ENCODE measurements at places on chromosomes 1 and 21.

- DNase-seq: peak; percentile 9
Measured at GRCh38 chr1:42046761-42047507, 106.3 kb upstream of the GUCA2B start.

- DNase-seq: no peak
Measured at GRCh38 chr1:215865060-215865459, 298.0 kb downstream of the KCTD3 start.

GRCh38 chr1:90879281-90879680, 142.6 kb downstream of the ZNF644 start:
- DNase-seq: peak; percentile 29

DNA sequence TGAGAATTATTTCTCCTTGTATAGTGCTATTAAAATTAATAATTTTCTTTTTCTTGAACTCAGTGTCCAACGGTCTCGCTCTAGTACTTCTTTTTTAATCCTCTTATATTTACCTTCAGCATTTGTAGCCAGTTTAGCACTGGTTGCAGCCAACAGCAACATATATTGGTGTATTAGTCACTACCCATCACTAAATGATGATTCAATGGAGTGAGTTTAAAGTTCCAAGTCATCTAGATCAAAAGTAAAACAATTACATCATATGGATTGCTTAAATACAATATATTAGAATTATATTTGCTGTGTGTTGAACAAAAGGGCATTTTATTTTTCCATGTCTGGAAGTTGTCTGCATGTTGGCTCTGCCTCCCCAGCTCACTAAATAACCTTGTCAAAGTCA, 591.8 kb downstream of the ADGRL2 start:
- DNase-seq: no peak

- no peak for DNase-seq
Measured at GRCh38 chr1:38804062-38804886, 55.3 kb downstream of the RRAGC start.

DNA sequence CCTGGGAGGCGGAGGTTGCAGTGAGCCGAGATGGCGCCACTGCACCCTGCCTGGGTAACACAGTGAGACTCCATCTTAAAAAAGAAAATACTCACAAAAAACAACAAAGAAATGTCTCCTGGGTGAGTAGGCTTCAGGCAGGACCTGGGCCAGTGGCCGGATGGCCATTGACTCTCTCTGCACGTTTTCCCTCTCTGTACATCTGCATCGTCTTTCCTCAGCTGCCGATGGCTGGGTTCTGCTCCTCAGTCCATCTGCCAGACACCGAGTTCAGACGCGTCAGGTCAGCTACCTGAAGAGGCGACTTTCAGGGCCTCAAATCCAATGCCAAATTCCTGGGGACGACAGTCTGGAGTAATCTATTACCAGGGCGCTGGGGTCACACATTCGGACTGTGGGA, 199.3 kb downstream of the CAMTA1 start:
- DNase-seq: no peak

DNA sequence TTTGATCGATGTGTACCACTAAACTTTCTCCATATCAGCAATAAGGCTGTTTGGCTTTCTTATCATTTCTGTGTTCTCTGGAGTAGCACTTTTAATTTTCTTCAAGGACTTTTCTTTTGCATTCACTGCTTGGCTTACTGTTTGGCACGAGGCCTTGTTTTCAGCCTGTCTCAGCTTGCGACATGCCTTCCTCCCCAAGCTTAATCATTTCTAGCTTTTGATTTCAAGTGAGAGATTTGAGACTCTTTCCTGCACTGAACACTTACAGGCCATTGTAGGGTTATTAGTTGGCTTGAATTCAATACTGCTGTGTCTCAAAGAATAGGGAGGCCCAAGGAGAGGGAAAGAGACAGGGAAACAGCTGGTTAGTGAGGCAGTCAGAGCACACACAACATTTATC, 120.6 kb upstream of the KCND3 start:
- DNase-seq: no peak

DNA sequence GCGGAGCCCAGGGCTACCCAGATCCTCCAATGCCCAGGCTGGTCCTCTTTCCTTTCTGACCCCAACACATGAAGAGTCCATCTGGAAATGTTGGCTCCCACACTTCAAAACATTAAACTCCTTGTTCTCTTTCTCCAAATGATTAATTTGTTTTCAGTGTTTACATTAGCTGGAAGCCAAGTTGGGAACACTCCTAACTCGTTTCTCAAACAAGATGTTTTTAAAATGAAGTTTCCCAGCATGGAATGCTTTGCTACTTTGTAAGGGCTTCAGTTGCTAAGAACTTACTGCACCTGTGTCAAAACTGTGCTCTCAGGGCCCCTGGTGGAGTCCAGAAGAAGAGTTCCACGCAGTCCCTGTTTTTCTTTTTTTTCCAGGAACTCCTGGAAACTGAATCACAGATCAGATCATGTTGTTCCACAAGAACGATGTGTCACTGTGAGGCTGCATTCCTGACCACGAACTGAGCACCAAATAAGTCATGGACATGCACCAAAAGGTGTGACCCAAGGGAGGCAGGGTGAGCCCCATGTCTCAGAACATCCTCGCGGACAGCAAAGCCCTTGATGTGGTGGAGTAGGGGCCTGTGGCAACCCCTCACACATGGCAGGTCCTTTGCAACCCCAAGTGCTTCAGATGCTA, 257.3 kb downstream of the KCNJ6 start:
- DNase-seq: no peak

- no peak for DNase-seq
Measured at GRCh38 chr1:47439017-47439818, 1.4 kb downstream of the FOXD2 start.

- no peak for DNase-seq
Measured at GRCh38 chr1:114490274-114490693, 20.7 kb downstream of the TRIM33 start.

- no peak for DNase-seq
Measured at GRCh38 chr1:234517110-234517802, 38.3 kb upstream of the TARBP1 start.
